Central memory CD8-positive, alpha-beta T cell (primary cell): ENCODE measurements at places on chromosomes 7 and 10.

- no peak for DNase-seq
Observed at GRCh38 chr10:5285186-5285585, 79.6 kb upstream of the UCN3 start.

GRCh38 chr10:115065801-115066200, 27.4 kb upstream of the ATRNL1 start:
- DNase-seq: no peak

DNA sequence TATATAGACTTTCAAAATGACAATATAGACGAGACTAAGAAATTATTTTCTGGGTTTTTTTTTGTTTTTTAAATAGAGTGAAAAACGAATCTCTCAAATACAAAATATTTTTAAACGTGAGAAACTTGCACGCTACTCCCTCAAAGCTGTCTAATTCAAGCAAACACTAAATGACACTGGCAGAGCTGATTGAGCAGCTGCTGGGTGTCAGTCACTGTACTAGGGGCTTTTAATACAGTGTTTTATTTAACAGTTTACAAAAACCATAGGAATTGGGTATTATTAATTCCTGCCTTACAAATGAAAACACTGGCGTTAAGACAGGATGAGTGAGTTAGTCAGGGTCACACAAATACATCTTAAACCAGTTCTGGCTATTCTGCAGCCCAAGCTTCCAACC, 1209.6 kb upstream of the C7orf33 start:
- DNase-seq: no peak

DNA sequence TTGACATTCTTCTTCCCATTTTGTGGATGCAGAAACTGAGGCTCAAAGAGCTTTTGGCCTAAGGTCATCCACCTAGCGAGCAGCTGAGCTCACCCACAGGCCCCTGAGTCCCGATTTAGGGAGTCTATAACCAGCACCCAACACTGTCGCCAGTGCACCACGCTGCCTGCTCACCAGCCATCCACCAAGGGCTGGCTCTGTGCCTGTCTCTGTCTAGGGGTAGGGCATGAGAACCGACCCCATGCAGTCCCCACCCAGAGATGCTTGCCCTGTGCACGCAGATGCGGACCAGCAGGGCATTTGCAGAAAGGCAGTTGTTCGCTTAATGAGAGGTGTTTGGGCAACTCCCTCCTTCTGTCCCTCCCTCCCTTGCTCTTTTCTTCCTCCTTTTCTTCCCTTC, 97.2 kb downstream of the GRK5 start:
- no peak for DNase-seq

GRCh38 chr10:118732245-118733165, 22.3 kb downstream of the CACUL1 start:
- DNase-seq: no peak

- no peak for DNase-seq
Observed at GRCh38 chr10:18268005-18268404, 127.8 kb downstream of the CACNB2 start.

- DNase-seq: no peak
Observed at GRCh38 chr10:126569513-126570244, 100.8 kb downstream of the C10orf90 start.

GRCh38 chr7:98284335-98285036, 3.0 kb downstream of the BRI3 start:
- DNase-seq: no peak

DNA sequence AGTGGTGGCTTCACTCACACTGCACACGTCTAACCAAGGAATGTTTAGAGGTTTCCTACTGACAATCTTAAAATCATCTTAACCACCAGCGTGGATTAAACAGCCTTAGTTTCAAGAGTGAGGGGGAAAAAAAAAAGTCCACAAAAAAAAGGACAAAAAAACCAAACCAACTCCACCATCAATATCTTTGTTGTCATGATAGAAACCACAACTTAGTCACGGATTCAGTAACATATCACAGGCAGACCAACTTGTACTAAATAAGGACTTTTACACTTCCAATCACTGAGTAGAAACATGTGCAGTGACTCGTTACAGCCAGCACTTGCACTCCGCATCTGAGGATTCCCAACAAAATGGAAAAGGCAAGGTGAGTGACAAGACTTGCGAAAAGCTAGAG, 46.5 kb downstream of the FAM171A1 start:
- DNase-seq: no peak

GRCh38 chr7:155992538-155992937, 180.3 kb upstream of the SHH start:
- DNase-seq: no peak

DNA sequence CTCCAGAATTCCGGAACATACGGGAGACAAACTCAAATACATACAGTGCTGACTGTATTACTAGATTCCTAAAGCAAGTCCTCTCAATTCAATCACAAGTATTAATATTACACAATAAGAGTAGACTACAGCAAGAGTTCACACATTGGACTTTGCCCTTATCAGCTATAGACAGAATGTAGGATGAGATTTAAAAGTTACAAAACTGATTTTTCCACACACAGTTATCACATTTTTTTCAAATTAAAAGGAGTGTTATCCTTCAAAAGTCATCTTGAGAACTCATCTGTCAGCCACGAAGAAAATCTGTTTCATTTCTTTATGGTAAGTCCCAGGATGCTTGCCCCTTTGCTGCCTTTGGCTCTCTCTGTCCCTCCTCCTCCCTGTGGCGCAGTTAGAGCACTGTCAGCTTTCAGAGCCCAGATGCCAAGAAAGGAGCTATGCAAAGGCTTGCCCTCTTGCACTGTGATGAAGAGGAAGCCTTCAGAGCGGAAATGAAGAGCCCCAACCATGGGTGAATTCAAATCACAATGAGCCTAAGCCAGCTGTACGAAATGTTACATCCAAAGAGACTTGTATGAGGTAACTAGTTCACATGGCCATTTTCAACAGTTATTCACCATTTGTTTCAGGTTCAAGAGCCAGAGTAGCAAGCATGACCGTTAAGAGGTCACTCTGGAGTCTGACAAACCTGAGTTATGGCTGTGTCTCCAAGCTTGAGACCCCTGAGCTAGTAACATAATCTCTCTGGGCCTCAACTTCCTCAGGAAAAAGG, 10.7 kb downstream of the NCOA4 start:
- DNase-seq: no peak

DNA sequence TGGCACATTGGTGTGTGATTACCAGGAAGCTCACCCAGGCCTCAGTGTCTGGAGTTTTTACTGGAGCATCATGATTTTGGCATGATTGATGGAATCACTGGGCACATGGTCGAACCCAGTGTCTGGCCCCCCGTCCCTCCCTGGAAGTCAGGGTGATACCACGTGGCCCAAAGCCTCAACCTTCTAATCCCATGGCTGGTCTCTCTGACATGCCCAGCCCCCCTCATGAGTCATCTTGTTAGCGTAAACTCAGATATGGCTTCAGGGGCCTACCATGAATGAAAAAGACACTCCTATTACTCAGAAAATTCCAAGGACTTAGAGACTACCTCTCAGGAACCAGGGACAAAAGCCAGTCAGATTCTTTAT, 109.3 kb downstream of the GRK5 start:
- no peak for DNase-seq

DNA sequence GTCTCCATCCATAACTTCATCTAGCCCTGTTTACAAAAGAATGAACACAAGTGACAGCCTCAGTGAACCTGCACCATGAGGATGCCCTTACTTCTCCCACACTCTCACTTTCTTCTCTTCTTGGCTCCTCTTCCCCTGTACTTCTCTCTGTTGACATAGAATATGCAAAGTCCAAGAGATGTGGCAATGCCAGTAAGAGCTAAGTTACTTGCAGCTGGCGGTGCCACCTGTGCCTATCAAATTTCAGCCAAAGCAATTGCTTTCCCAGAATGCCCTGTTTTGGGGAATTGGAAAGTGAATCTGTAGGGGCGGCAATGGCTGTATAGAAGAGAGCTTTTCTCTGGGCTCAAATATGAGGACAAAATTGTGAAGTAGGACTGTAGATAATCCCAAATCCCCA, 557.8 kb downstream of the AUTS2 start:
- no peak for DNase-seq

DNA sequence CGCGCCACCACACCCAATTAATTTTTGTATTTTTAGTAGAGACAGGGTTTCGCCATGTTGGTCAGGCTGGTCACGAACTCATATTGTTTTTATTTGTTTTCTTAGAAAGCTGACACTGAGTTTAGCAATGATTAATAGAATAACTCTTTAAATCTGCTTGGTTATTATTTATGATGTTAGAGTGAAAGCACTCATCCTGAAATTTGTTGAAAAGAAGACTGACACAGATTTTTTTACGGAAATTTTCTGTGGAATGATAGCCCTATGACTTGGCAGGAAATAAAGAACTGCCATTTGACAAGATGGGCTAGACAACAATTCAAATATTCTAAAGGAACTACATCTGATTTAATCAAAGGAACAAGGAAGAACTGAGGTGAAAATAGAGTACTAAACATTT, 4.3 kb upstream of the GSAP start:
- no peak for DNase-seq

DNA sequence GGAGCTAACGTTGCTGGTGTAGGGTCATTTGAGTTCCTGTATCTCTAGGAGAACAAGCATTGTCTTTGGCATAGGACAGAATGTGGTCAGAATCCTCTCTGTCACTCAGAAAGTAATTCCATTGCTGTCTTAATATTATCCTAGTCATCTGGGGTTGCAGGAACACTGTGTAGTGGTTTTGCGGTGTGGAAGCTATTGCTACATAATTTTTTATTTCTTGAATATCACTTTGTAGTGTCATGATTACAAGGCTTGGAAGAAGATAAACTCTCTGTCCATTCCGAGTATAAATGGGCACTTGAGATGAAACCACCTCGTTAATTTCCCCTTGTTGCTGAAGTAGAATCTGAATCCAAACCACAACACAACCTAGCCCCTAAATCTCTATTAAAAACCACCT, 919.2 kb downstream of the LRMDA start:
- DNase-seq: no peak

GRCh38 chr10:86024281-86025041, 342.1 kb downstream of the GRID1 start:
- no peak for DNase-seq

- DNase-seq: peak; percentile 70
Observed at GRCh38 chr10:22611425-22612115, 102.8 kb downstream of the PIP4K2A start.

- DNase-seq: no peak
Observed at GRCh38 chr7:95927756-95928155, 155.4 kb downstream of the DYNC1I1 start.

GRCh38 chr7:151469281-151469680, 29.3 kb upstream of the CRYGN start:
- DNase-seq: no peak

DNA sequence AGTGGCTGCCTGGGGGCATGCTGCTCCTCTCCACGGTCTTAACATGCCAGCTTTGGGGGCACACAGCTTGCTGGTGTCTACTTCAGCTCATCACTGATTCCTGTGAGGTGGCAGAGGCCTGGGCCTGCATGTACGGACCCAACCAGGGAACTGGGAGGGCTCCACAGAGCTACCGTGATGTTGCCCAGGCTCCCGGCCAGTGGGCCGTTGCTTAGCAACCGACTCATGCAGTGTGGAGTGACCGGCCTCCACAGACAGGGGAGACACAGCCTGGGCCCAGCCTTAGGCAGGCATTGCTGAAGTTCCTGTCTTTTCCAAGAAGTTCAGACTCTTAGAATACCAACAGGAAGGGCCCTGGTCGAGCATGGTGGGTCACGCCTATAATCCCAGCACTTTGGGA, 25.8 kb upstream of the SH2B2 start:
- DNase-seq: no peak

DNA sequence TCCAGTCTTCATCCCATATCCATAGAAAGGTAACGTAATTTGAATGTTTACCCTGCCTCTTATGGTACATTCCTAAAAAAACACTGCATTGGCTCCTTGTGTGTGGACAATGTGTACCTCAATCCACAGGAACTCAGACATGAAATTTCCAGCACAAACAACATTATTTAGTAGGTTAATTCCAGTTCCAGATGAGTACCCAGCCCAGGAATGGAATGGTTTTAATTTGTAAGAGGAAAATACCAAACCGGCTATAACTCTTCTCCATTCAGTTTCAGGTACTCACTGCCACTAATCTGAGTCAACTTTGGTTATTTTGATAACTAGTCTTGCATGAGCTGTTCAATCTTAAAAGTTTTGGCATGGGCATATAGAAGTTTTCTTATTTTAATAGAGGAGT, 39.0 kb downstream of the TFPI2 start:
- no peak for DNase-seq

- no peak for DNase-seq
Observed at GRCh38 chr7:119969054-119969453, 303.9 kb upstream of the KCND2 start.

DNA sequence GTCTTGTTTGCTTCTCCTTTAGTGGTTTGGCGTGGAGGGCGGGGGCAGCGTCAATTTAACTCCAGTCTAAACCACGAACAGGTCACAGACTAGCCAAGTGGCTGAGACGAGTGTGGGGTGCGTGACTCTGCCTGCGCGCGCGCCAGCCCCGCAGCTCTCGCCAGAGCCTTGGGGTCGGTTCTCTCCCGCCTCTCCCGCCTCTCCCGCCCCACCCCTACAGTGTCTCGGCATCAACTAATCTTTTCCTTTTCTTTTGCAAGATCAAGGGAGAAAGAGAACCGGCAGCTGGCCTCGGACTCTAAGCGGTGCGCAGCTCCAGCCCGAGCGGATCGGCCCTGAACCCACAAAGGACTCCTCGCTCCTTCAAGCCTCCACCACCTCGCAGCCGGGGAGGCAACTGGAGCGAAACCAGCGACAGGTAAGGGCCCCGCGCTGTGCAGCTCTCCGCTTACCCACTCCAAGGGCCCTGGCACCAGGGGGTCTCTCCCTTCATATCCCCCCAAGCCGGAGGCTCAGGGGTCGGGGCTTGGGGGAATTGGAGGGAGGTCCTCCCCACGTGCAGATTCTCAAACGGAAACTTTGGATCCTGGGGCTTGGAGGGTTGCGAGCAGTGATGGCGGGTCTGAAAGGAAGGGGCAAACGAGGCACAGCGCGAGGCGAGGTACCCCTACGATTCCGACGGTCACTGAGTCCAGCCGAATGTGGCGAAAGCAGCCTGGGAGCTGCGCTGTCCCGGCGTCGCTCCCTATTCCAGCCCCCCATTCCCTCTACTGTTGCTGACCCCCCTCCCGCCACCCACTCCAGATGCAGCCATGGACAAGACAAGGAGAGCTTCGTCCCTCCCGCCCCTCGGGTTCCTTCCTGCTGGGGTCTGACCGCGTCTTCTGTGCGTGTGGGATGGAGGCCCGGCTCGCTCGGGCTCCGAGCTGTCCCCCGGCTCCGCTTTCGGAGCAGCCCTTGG, 829 bp downstream of the CHRM2 start:
- no peak for DNase-seq

GRCh38 chr7:85023916-85024315, 162.9 kb downstream of the SEMA3D start:
- DNase-seq: no peak

DNA sequence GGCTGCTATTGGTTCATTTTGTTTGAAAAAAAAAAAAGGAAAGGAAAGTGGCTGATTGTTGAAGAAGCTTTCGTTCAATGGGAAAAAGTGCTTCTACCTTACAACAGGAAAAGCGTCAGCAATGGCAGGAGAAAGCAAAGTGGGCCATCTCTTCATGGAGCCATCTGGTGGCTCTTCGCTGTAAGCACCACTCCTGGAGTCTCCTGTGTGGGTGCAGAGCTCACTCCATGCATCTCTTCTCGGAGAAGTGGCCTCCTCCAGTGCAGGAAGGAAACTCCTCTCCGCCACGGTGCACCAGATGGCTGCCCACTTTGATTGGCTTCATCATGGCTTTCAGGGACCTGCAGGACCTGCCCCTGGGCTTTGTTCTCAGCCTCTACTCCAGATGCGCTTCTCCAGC, 250.9 kb downstream of the PTEN start:
- no peak for DNase-seq
